ENCODE measurements at places on chromosomes 12 and 14. TPM values are rescaled to one million over a fixed set of nuclear protein-coding genes. Genes with fewer than 3 reads are reported as not detected.

The TAS2R9 gene
- 0.19 TPM for total RNA-seq

The KRT76 gene
- not detected for total RNA-seq

The MMP14 gene
- 400 TPM for total RNA-seq

The AQP6 gene
- not detected for total RNA-seq

The B4GALNT3 gene
- not detected for total RNA-seq

The TAS2R19 gene
- 5.5 TPM for total RNA-seq

The ETFBKMT gene
- 2.4 TPM for total RNA-seq

The TAS2R43 gene
- 1.3 TPM for total RNA-seq

The AHNAK2 gene
- total RNA-seq, result 76.0 TPM

The CCDC197 gene
- total RNA-seq, result not detected

The CHGA gene
- not detected for total RNA-seq

The GLIPR1 gene
- 24.8 TPM for total RNA-seq

The SLC8A3 gene
- 0.33 TPM for total RNA-seq

The TMBIM4 gene
- 117 TPM for total RNA-seq

The TAS2R42 gene
- total RNA-seq, result not detected

The CLEC4D gene
- total RNA-seq, result not detected

The GRIP1 gene
- under 0.01 TPM for total RNA-seq

The RERGL gene
- total RNA-seq, result not detected

The PLBD1 gene
- 0.10 TPM for total RNA-seq

The ACSM4 gene
- not detected for total RNA-seq

All from vein endothelial cell (primary cell).